Activated naive CD4-positive, alpha-beta T cell (primary cell): ENCODE measurements at places on chromosomes 4 and X.

DNA sequence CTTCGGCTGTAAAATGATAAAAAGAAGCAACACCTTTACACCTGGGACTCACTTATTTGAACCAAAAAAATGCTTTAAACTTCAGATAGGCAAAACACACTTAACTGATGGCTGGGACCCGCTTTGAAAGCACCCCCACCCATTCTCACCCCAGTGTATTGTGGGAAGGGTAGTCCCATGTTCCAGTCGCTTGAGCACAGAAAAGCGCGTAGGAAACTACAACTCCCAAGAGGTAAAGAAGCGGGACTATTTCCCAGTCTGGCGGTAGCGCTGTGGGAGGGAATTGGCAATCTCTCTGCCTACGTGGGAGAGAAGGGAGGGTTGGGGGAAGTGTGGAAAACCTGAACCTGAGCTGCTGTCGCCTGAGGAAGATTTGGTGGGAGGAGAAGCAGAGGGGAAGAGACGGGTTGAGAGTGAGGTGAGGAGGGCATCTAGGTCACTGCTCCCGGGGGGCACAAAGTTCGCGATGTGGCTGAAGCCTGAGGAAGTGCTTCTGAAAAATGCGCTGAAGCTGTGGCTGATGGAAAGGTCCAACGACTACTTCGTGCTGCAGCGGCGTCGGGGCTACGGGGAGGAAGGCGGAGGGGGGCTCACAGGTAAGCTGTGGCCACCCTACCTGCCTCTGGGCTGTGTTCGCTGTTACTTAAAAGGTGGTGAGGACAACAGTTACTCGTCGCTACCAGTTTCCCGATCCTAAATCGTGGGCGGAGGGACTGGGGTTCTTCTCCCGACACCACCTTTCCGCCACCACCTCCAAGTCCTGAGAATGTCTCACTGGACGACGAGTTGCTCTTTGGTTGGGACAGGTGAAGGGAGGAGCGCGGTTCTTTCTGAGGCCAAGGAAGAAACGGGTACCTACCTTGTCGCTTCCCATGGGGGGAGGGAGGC is at the start of gene TBC1D8B:
TBC1D8B (plus strand) TSS at position 286 of the 888 bp plus-strand sequence; CDS start at position 467, 181 bp downstream.
- DNase-seq: no peak

DNA sequence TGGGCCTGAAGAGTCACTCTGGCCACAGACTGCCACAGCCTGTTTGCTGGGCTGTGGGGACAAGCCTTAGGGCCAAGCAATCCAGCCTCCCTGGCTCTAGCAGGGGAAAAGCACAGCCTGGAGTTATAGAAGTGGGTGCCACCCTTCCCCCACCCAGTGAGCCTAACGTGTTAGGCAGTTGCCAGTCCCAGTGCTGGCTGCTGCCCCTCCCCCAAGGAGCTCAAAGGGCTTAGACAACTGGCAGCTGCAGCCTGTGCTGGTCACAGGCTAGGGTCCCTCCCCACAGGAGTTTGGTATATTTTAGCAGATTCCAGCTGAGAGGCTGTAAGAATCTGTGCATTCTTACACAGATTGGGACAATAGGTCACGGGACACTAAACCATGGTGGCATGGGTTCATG is 370.3 kb upstream of the FGF16 start:
- DNase-seq: no peak

- no peak for DNase-seq
These were observed 25.2 kb downstream of the P2RY8 start for GRCh38 chrX:1511829-1512228.

- DNase-seq: no peak
These were observed 143.7 kb downstream of the NAA11 start for GRCh38 chr4:79182209-79182608.

- DNase-seq: no peak
These were observed 860.7 kb downstream of the PCDH19 start for GRCh38 chrX:99549381-99549780.

DNA sequence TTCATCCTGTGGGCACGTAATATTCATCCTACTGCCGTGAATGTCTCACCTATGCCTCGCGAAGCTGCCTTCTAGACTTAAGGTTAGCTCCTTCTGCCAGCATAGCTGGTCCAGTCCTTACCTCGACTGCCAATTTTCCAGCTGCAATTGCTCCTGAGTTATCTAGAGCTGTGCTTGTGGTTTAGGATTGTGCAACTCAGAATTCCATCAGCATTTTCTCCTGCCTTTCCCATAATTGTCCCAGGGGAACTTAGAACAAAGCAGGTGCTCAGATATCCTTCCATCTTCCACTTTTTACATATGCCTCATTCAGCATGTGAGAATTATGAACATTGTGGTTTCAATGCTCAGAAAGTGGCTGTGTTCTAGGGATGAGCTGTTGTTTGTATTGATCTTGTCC is 131.4 kb upstream of the ADGRL3 start:
- no peak for DNase-seq
